ENCODE measurements at places on chromosomes 3 and 15. TPM values are rescaled to one million over a fixed set of nuclear protein-coding genes. Genes with fewer than 3 reads are reported as not detected.

The FGF7 gene
- not detected for total RNA-seq

The CCDC33 gene
- not detected for total RNA-seq

- no peak for DNase-seq
Measured at GRCh38 chr3:71488882-71489281, 94.6 kb downstream of the FOXP1 start.

The MORC1 gene
- total RNA-seq = not detected

GRCh38 chr3:69649120-69650065, 89.9 kb upstream of the MITF start:
- no peak for DNase-seq

The ACKR2 gene
- total RNA-seq = 1.5 TPM

GRCh38 chr3:194447161-194447560, 39.6 kb downstream of the ATP13A3 start:
- DNase-seq = no peak

All from activated naive CD4-positive, alpha-beta T cell treated with anti-CD3 and anti-CD28 coated beads, Interleukin-2, amount 50 U/mL, for 72 hours (primary cell).